Daoy (cell line): ENCODE measurements at places on chromosomes 7 and 10. TPM values are rescaled to one million over a fixed set of nuclear protein-coding genes. Genes with fewer than 3 reads are reported as not detected.
A peak's percentile ranks its signal among the peaks of the same experiment; 100 is the strongest.

GRCh38 chr10:107754814-107755213 lies 590.3 kb upstream of the SORCS1 start:
- no peak for DNase-seq

DNA sequence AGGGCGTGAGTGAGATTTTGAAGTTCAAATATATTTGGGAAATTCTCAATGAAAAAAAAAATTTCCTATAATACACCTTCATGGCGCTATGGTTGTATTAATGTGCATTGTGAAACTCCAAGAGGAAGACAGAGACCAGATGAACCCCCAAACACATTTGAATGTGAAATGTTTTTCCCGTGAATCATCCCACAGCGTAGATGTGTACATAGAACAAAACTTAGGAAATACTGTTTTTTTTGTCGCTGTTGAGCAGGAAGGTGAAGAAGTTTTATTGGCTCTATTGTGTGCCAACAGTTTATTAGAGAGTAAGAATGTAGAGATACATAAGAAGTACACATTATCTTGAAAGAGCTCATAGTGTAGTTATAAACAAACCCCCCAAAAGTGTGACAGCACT lies 134.0 kb downstream of the KCND2 start:
- DNase-seq, result peak; percentile 42

DNA sequence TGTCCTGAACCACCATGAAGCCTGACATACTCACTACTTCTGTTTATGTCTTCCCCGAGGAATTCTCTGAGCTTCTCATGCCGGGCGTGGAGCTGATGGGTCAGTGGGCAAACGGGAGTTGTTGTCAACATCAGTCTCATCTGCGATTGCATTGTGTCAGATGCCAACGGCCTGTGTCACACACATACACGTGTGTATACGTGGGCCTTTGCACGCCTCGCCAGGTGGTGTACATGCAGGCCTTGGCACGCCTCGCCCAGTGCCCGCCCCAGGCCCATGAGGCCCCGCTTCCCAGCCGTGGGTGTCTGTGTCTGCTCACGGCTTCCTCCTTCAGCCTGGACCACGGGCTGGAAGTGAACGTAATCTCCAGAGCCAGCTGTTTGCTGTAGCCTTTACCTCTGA lies 7.5 kb upstream of the CSGALNACT2 start:
- no peak for DNase-seq

DNA sequence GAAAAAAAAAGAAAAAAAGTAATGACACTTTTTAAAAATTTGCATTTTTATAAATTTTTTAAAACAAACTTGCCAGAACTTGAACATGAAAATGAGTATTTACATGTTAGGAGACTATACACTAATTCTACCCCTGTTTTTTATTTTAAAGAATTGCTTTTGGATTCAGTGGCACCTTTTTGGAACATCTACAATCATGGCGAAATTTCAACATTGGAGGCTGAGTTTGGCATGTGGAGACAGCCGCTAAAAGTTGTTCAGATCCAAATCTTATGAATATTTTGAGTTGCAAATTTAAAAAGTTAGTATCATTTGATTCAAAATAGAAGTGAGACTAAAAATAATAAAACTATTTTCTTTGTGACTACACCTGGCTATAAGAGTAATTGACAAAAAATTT lies 804.2 kb downstream of the MAGI2 start:
- DNase-seq, result no peak

DNA sequence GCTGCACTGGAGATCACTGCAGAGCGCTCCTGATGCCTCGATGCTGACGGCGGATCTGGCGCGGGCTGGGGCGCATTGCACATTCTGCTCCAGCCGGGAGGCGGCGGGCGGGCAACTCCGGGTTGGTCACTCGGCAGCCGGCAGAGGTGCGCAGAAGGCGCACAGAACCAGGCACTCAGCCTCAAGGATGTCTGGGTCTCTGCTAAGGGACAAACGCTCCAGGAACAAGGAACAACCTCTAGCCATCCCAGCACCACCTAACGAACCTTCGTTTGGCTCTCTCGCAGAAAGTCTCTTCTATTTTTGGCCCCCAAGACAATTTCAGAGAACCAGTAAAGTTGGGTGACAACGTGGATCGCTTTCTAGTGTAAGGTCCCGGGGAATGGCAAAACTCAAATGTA lies 254.6 kb downstream of the OTUD1 start:
- peak; percentile 25 for DNase-seq

DNA sequence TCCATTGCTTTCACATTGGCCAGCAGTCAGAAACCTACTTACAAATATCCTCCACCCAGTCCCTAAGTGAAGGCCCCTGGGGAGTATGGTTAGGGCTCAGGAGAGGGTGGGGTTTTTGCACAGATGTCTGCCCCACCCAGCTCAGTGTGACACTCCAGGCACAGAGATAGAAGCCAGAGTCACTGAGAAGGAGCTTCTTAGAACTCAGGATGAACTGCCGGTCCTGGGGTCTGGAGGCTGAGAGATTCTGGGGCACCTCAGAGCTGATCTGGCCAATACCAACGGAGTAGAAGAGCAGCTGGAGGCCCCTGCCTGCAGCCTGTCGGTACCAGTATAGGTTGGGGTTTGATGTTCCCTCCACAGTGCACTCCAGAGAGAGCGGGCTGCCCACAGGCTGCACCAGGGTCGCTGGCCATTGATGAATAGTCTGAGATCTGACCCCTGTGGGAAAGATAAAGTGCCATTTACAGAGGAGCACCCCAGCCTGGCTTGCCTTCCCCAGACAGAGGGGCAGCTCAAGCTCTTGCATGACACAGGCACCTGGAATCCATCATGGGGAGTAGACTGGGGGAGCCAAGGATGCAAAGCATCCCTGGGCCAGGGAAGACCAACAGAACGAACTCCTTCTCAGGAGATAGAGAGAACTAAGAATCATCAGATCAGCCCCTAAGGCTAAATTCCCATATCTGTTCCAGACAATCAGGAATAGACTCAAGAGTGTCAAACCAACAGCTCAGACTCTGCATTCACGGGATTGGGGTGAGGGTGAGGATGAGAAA lies 41.9 kb downstream of the PRSS2 start:
- peak; percentile 64 for DNase-seq

GRCh38 chr10:71205468-71205867 lies 6.9 kb upstream of the UNC5B start:
- DNase-seq, result peak; percentile 50

- DNase-seq, result peak; percentile 82
Observed at GRCh38 chr7:27102581-27103442, at the start of gene HOXA2. Gene HOXA2 (minus strand): TSS chr7:27102683. CDS start chr7:27102500, 183 bp downstream.

DNA sequence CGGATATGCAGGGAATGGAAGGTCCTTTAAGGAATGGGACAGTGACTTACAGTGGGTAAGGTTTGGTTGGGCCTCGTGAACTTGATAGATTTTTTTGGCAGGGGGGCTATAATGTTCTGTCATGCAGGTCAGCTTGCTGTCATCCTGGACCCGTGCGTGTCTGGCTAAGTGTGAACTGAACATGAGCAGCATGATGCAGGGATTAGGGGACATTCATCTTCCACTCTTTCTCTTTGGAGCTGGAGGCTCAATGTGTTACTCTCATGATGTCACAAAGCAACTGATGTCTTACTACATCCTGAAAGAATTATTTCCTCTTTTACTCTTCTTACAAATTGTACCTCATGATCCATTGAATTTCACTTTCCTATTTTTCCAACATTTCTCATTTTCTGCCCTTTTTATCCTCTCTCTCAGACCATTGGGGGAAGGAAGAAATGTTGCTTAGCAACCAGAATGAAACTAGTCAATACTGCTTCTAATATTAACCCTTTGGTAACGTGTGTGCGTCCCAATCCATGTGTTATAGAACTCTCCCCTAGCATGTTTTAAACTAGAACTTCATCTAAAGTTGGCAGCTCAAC lies 549.1 kb downstream of the LRMDA start:
- DNase-seq, result no peak

DNA sequence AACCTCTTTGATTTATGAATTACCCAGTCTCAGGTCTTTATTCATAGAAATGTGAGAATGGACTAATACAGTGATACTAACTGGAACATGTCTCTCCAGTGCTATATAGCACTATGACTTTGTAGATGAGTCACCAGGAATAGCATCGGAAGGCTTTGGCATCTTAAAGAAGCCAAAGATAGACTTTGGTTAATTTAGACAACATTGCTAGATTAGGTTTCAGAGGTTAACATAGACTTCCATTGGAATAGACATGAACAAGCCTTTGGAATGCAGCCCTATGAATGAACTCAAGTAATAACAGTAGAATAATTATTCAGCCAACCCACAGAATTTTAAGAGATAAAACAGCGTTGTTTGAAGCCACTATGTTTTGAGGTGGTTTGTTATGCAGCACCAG lies 169.2 kb downstream of the HGF start:
- peak; percentile 13 for DNase-seq

- no peak for DNase-seq
Observed at GRCh38 chr10:45418417-45418848, 44.4 kb downstream of the ALOX5 start.

FXYD4 gene
- total RNA-seq, result not detected in 2 replicates

DLG5 gene
- total RNA-seq, result 8.6 and 25.2 TPM in 2 replicates

PTPRE gene
- 2.6 TPM in 2 replicates for total RNA-seq

HMX2 gene
- total RNA-seq, result 1.1 and 1.3 TPM in 2 replicates

NUTM2A gene
- 0.17 and 0.24 TPM in 2 replicates for total RNA-seq

ENTPD1 gene
- 0.06 and 0.17 TPM in 2 replicates for total RNA-seq

CRPPA gene
- total RNA-seq, result 0.11 and 0.65 TPM in 2 replicates

C7orf25 gene
- 18.3 and 22.0 TPM in 2 replicates for total RNA-seq
